T-helper 22 cell (primary cell): ENCODE measurements at places on chromosomes 6 and 20.

DNA sequence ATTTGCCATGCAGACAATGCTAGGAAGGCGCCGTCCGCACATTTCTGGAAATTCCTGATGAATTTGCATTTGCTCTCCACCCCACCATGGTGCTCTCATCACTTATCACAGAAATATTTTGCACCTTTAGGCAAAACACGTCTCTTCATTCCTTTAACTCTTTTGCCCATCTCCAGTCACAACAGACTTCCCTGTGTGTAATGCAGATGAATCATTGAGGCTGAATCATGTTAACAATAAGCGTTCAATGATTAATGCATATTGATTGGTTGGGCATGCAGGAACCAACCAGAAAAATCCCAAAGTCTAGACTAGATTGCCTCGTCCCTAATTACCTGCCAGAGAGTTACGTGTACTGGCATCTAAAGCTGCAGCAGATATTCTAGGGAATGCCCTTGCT is 80.0 kb upstream of the ATXN1 start:
- no peak for DNase-seq

DNA sequence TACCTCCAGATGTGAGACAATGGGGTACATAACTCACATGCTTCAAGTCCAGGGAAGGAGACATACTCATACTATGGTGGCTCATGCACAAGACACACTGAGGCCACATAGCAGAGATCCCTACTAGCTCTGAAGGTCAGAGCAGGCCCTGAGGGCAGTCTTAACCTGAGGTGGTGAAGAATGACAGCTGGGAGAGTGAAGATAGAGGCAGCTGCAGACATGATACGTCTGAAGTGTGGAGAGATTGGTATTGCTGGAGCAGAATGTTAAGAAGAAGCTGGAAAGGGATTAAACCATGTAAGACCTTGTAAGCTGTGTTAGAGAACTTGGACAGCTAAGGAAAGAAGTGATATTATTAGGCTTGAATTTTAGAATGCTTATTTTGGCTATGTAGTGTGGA is 32.9 kb downstream of the PGM3 start:
- DNase-seq, result no peak

- no peak for DNase-seq
Observed at GRCh38 chr6:167988945-167989841, 8.3 kb upstream of the KIF25 start.

GRCh38 chr6:136249336-136249735 is 775 bp downstream of the MTFR2 start:
- DNase-seq, result no peak

GRCh38 chr6:63267046-63267445 is 52.7 kb downstream of the LGSN start:
- no peak for DNase-seq

DNA sequence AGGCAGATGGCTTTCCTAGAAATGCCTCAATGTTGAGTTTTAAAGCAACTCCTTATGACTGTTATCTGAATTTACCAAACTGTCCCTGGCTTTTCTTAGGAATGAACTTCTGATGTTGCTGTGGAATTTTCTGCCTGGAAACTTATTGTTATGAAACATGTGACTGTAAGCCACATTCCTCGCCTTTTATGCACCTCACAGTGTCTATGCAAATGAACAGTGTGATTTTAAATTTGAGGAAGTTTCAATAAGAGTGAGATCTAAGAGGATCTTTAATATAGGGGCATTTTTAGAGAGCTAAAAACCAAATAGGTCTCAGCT is 2.4 kb upstream of the CCR6 start:
- DNase-seq, result no peak

GRCh38 chr6:93416571-93417420 is 2.6 kb downstream of the EPHA7 start:
- DNase-seq, result no peak

DNA sequence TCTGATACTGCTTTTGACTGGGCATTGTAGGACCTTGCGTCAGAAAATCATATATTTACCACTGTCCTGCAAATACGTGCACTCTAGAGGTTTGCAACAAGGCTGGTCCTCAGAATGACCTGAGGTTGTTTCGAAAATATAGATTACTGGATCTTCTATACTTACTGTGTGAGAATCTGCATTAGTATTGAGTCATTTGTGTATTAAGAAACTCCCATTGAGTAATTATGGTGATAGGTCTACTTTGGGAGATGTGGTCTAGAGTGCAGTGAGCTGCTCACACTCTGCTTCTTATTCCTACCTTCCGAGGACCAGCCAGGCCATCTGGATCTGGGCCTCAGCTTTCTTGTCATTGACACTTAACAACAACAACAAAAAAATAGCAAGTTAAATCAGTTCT is 9.6 kb downstream of the KLHL32 start:
- no peak for DNase-seq

DNA sequence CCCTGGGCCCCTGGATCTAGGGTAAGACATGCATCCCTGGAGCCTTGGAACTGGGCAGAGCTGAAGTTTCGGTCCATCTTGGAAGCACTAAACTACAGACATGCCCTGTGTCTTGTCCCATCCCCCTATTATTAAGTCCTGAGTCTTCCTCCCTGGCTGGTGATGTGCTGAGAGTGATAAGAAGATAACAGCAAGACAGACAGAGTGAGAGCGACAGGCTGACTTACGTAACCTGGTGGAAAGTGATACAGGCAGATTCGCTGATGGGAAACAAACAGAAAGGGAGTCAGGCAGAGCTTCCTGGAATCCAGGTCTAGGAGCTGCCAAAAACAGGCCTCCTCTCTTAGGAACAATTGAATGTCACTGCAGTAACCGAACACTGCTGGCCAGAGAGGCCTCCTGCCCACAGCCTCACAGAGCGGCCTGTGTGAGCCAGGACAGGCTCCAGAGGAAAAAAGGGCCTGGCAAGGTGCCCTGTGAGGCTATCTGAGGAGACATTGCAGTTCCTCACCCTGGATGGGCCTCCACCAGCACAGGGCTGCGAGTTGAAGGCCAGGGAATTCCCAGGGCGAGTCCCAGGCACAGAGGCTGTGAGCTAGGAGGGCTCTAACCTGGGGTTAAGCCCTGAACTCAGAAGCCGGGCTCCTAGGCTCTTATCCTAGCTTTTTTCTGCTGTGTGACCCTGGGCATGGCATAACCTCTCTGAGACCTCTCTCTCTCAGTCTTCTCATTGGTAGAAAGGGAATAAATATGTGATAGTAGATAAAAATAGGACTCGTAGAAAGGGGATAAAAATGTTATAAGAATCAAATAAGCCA is 34.2 kb upstream of the B4GALT5 start:
- DNase-seq, result no peak

DNA sequence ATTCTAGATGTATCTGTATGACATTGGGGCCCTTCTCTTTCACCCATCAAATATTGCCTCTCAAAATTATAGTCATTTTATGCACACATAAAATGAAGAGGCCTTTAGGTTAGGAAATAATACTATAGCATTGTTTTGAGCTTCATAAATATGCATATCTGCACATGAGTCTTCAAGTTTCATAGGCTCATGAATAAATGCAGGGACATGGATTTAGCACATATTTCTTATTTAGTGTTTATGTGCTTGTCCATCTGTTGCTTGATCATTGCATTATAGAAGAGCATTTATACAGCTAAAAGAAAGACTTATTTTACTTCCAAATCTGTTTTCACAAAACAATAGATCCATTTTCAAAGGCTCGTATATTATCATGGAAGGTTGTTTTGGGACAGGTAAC is 455.8 kb downstream of the EPM2A start:
- no peak for DNase-seq

DNA sequence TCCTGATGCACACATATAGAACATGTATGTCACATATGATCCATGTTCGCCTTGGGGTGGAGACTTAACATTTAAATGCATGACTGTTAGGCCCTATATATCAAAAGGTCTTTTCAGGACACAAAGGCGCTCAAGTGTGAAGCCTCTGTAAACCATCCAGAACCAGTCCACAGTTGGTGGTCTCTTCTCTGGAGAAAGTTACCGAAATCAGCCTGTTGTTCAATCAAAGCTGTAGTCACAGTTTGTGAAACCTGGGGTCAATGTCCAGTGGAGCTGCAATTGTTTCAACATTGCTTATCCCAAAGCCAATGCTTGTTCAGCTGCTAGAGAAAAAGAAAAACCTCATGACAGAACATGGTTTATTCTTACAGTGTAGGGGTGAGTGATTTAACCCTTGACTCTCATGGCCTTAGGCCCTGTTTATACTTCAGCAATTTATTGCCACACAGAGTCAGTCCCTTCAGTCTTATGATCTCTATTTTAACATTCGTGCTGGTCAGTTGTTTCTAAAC is 193.6 kb upstream of the CST7 start:
- no peak for DNase-seq
